ENCODE measurements at places on chromosomes 2 and 18. TPM values are rescaled to one million over a fixed set of nuclear protein-coding genes. Genes with fewer than 3 reads are reported as not detected.

CUL3 gene
- total RNA-seq = 74.5 TPM

DNA sequence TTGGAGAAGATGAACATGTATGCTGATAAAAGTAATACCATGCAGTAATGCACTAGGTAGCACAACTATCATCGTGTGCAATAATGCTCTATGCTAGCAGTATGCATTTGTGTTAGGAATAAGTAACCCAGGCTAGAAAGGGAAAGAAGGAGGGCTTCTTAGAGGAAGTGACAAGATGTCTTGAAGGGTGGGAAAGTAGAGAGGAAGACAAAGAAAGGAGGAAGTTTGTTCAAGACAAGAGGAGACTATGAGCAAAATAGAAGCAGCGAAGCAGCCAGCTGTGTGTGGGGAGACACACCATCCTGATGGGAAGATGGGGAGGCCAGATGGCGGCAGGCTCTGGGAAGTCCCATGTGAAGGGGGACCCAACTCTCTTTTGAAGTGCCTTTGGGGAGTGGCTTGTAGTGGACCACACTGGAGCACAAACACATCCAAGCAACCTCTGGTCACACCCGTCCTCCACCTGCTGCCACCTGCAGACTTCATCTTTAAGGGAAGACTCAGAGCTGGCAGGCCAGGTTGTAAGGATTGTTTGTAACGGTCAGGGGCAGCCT is 39.9 kb upstream of the INHBB start:
- no peak for DNase-seq
- H3K4me1 ChIP-seq = peaks cover 46% of the 10 kb centered on the region
- no peak overlapping the region for H3K27ac ChIP-seq
- H3K4me3 ChIP-seq = no peak overlapping the region
- H3K36me3 ChIP-seq = no peaks in the 10 kb centered on the region
- no peaks in the 10 kb centered on the region for H3K27me3 ChIP-seq

PIEZO2 gene
- total RNA-seq = not detected

- no peak overlapping the region for H3K27ac ChIP-seq
- no peaks in the 10 kb centered on the region for H3K4me1 ChIP-seq
- no peak for DNase-seq
- H3K36me3 ChIP-seq = no peaks in the 10 kb centered on the region
- H3K27me3 ChIP-seq = no peaks in the 10 kb centered on the region
Observed at GRCh38 chr2:167946441-167946841, 301.0 kb downstream of the STK39 start.

DNA sequence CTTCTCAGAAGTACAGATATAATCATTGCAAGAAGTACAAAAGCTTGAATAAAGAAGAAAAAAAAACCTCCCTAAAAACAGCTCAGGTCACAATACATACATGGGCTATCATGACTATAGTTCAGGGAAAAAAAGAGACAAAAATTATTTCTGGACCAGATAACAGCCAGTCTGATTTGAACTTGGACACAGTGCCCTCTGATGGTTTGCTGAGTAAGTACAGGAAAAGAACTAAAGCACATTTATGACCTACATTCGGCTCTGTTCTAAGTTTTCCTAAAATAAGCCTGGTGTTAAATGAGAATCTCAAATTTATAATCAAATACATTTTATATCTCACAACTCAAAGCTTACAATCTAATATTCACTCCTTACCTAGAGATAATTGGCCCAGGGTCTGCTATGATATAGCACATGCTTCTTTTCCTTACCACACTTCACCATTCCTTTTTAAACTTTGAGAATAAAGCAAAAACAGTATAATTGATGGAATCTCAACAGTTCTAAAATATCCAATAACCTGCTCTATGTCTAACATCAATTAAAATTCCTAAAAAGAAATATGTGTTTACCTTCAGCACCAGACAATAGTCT is 81.1 kb downstream of the RAPH1 start:
- no peaks in the 10 kb centered on the region for H3K36me3 ChIP-seq
- H3K4me1 ChIP-seq = no peaks in the 10 kb centered on the region
- DNase-seq = peak; percentile 85
- no peak overlapping the region for H3K4me3 ChIP-seq
- no peak overlapping the region for H3K27ac ChIP-seq
- no peaks in the 10 kb centered on the region for H3K27me3 ChIP-seq

ATAD2B gene
- total RNA-seq = 34.5 TPM

- no peaks in the 10 kb centered on the region for H3K4me1 ChIP-seq
- H3K36me3 ChIP-seq = no peaks in the 10 kb centered on the region
- H3K27ac ChIP-seq = no peak overlapping the region
- no peaks in the 10 kb centered on the region for H3K27me3 ChIP-seq
- no peak overlapping the region for H3K4me3 ChIP-seq
- DNase-seq = no peak
Observed at GRCh38 chr2:156473445-156473844, 37.3 kb downstream of the GPD2 start.

NOSTRIN gene
- not detected for total RNA-seq

- no peak for DNase-seq
- H3K36me3 ChIP-seq = no peaks in the 10 kb centered on the region
- no peaks in the 10 kb centered on the region for H3K27me3 ChIP-seq
- no peak overlapping the region for H3K4me3 ChIP-seq
- H3K27ac ChIP-seq = no peak overlapping the region
Observed at GRCh38 chr2:187129306-187129705, 280.3 kb upstream of the ZSWIM2 start.

DNA sequence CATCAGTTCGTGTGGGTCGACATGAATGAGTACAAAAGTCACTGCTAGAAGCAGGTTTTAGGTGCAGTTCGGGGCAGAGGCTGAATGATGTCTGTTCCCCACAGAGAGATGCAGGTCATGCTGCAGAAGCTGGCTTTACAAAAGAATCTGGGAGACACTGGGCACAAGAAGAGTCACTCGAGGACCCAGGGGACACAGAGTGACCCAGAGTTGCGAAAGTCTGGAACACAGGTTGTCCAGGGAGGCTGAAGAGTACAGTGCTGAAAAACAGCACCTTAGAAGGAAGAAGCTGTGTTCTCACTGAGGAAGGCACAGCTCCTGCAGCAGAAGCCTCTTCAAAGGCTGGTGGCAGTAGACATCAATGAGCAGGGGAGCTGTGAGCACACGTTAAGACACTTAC is 14.8 kb downstream of the CACNB4 start:
- no peaks in the 10 kb centered on the region for H3K4me1 ChIP-seq
- H3K27me3 ChIP-seq = no peaks in the 10 kb centered on the region
- H3K36me3 ChIP-seq = no peaks in the 10 kb centered on the region
- DNase-seq = no peak
- no peak overlapping the region for H3K27ac ChIP-seq
- H3K4me3 ChIP-seq = no peak overlapping the region

GPR155 gene
- total RNA-seq = 0.69 TPM

DNA sequence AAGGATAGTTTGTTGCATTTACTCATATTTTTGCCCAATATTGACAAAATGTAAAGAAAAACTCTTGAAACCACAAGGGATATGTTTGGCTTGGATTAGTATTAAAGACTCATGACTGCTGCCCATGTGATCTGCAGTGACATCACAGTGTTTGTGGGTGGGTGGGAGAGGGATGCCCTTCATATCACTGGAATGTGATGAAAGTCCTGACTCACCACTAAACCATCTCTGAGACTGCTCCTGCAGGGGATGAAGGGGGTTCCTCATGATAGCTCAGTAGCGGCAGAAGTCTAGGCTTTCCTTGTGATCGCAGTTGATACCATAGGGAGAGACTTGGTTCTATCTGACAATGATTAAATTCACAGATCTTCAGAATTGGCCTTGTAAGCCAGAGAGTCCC is 451.2 kb downstream of the CNTNAP5 start:
- H3K4me1 ChIP-seq = peaks cover 9% of the 10 kb centered on the region
- no peak overlapping the region for H3K27ac ChIP-seq
- H3K4me3 ChIP-seq = no peak overlapping the region
- H3K27me3 ChIP-seq = no peaks in the 10 kb centered on the region
- no peak for DNase-seq

DNA sequence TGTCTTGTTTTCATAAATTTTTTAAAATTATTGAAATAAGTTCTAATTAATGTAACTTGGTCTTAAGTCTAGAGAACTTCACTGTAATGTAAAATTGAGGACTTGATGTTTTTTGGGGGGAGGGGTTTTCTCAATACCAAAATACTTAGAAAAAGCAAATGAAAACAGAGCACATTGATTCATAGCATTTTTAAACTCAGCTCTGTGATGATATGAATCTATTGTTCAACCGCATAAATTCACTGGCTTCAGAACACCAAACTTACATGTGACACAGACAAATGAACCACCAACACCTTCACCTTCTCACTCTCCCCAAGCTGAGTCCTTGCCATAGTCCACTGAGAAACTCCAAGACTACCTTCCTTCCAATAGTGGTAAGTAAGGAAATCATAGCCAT is 108.2 kb downstream of the ZNF521 start:
- H3K27ac ChIP-seq = no peak overlapping the region
- no peak overlapping the region for H3K4me3 ChIP-seq
- no peaks in the 10 kb centered on the region for H3K4me1 ChIP-seq

VWC2L gene
- not detected for total RNA-seq

NT5C1B gene
- total RNA-seq = not detected

IL1B gene
- not detected for total RNA-seq

TWIST2 gene
- not detected for total RNA-seq

All from Karpas-422 (cell line).